Spleen (tissue), 13 donors: ENCODE measurements at places on chromosomes 1 and 21. TPM values are rescaled to one million over a fixed set of nuclear protein-coding genes. Genes with fewer than 3 reads are reported as not detected.

The CTTNBP2NL gene
- 1.9 TPM for polyA plus RNA-seq

The HIPK1 gene
- polyA plus RNA-seq = 10.4 TPM

The HEYL gene
- polyA plus RNA-seq = 1.2 TPM

The LRRC53 gene
- not detected for polyA plus RNA-seq

The CYP4Z1 gene
- 0.03 TPM for polyA plus RNA-seq

The NUDT17 gene
- 6.7 TPM for polyA plus RNA-seq

The CNR2 gene
- 22.3 TPM for polyA plus RNA-seq

The VASH2 gene
- polyA plus RNA-seq = 0.35 TPM

The HP1BP3 gene
- 80.3 TPM for polyA plus RNA-seq
